ENCODE measurements at places on chromosomes 4 and X.

- no peak for DNase-seq
Observed at GRCh38 chr4:90174621-90175023, 47.4 kb downstream of the CCSER1 start.

DNA sequence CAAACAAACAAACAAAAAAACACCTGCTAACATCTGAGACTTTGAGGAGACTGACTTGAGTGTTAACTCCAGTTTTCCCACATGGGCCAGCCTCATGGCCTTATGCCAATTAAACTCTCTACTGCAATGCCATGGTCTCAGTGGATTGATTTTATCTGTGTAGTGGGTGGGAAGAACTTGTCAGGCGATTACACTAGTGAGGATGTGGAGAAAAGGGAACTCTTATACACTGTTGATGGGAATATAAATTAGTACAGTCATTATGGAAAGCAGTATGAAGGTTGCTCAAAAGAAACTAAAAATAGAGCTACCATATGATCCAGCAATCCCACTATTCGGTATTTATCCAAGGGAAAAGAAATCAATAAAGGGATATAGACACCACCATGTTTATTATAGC is 12.8 kb upstream of the XIAP start:
- no peak for DNase-seq

DNA sequence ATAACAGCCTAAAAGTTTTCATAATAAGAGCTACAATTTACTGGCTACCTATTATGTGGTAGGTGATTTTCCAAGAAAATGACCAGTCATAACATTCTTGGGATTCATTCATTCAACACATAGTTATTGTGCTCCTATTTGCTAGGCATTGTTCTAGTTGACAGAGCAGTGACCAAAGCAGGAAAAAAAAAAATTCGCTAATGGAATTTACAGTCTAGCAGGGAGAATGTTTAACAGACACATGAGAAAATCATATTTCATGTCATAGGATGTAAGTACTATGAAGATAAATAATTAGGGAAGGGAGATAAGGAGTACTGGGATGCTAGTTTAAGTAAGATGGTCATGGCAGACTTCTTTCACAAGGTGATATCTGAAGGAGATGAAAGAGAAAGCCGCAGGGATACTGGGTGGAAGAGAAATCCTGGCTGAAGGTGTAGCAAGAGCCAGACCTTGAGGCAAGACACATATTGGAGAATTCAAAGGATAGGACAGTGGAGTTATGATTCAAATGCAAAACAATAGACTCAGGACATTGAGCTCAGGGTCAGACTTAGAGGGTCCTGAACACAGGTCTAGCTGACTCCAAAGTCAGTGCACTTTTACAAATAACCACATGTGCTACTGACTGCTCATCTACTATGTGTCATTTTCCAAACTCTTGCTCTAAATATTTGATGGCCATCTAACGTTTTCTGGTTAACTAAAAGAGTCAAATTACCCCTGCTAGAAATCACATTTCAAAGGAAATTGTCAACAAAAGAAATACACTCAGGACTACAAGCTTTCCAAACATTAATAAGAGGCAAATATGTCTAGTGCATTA is 20.4 kb downstream of the SPCS3 start:
- no peak for DNase-seq

DNA sequence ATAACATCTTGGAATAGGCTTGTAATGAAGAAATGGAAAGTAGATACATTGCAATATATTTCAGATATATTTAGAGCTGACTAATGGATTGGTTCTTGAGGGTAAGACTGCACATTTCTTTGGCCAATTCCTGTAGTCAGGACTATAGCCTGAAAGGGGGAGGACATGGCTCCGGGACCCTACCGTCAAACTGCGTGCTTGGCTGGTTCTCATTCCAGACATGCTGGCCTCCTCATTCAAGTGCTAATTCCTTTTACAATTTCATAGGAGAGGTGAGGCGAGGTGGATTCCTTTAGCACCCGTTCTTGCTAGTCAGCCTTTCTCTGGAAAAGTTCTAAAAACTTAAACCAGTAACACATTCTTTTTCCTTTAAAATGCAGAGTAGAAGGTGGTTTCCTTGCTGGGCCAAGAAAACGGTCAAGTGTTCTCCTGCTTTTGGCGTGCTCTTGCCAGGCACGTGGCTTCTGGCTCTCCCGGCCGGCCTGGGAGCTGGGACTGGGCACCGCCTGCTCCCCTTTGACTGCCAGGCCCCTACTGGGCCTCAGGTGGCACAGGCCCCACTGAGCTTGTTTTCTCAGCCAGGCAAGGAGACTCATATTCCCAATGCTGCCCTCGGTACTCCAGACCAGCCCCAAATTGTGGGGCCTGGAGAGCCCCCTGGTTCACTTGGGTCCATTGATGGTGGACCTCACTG is 167.2 kb downstream of the STK32B start:
- DNase-seq: no peak

DNA sequence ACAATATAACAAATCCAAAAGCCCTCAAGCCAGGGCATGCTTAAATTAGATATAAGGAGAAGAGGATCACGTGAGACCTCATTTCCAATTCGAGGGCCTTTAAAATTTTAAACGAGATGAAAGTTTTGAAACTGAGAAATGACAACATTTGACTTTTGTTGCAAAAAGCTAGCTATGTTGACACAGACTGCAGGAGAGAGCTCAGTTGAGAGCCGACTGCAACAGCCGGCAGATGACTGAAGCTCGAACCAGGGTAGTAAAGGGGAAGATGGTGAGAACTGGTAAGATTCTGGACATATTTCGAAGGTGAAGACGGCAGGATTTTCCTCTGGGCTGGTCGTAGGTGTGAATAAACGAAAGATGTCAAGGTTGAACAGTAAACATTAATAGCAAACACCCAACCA is 773 bp downstream of the PRMT9 start:
- DNase-seq: no peak

DNA sequence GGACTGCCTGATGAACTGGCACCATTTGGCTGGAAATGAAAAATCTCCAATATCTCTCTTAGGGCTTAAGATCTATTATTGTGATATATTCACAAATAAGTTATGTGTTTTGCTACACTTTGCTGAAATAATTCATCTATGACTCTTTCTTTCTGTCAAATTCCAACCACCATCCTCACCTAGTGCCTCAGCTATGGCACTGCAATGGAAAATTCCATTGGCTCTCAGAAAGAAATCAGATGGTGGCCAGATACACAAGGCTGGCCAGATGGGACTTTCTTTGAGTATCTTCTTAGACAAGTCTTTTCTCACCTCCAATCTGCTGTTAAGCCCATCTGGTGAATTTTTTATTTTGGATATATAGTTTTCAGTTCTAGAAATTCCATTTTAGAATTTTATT is 28.0 kb downstream of the NAT8L start:
- no peak for DNase-seq

DNA sequence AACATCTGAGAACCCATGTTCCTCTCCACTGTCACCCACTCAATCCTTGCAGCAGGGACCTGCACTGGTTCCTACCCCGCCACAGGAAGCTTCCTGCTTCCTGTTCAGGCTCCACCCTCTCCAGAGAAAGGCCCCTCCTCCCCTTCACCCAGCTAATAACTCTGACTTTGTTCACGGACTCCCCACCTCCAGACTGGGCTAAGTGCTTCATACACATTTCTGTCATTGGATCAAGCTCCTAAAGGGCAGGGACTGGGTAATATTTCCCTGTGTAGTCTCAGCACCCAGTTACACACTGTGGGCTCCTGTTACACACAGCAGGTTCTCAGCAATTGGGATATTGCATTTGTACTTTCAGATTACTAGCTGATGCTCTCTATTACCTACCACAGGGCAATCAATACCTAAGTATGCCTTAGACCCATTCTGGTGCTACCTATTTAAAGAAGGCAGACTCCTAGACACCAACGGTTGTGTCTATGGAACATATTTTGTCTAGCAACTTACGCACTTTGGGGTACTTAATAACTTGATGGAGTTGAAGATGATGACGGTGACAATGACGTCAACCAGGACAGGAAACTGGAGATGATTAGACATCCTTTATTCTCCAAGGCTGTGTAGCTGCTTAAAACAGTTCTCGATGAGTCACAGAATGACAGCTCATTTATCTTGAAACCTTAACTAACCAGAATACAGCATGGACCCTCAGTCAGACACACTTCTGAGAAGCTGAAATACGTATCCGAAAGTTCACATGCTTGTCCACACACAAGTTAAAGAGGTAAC is 58.1 kb downstream of the MAML3 start:
- no peak for DNase-seq

- no peak for DNase-seq
Observed at GRCh38 chr4:2744576-2745270, 11.4 kb downstream of the TNIP2 start.

DNA sequence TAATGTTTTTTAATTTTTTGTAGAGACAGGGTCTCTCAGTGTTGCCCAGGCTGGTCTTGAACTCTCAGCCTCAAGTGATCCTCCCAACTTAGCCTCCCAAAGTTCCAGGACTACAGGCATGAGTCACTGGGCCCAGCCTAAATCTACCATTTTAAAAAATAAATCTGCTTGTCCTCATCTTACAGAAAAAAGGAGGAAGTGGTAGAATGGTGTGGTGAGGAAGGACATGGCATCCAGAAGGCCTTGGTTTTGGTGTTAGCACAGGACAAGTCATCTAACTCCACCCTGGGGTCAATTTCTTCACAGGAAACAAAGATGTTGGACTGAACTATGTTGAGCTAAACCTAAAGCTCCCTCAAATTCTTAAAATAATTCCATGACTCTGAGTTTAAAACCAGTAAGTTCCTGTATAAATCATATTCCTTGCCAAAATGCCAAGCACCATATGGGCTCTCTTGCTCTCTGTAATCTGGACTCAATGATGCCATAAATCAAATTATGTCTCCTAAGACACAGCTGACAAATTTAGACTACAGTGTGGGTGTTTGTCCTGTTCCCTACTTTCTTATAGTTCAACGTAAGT is 253.9 kb upstream of the NOCT start:
- DNase-seq: no peak

DNA sequence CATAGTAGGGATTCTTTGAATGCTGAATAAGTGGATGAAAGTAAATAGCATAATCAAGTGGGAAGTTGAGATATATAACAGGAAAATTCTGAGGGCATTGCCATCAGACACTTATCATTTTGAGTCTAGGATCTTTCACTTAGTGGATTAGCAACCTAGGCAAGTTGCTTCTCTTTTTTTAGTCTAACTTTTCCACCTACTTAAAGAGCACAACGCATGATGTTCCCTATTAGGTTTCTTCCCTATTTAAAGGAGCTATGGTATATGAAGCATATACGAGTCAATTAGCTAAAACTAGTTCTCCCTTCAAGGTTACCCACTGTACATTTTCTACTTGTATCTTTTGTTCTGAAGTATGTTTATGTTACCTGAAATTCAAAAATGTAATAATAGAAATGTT is 67.1 kb upstream of the HS3ST1 start:
- no peak for DNase-seq

GRCh38 chrX:50770702-50771101 is 43.3 kb downstream of the SHROOM4 start:
- DNase-seq: no peak

DNA sequence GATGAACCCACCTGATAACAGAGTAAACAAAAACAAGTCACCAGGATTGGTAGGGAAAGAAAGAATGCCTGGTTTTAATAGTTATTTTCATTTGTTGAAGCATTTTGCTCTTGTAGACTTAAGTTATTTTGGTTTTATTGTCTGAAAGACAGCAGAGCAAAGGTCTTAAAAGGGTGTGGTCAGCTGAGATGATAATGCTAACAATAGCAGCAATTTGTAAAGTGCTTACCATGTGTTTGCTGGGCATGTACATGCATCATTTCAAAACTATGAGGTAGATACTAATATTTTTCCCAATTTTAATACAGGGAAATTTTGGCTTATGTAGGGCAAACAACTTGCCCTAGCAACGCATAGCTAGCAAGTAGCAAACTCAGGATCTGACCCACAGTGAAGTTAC is 46.8 kb upstream of the SLC10A4 start:
- no peak for DNase-seq

DNA sequence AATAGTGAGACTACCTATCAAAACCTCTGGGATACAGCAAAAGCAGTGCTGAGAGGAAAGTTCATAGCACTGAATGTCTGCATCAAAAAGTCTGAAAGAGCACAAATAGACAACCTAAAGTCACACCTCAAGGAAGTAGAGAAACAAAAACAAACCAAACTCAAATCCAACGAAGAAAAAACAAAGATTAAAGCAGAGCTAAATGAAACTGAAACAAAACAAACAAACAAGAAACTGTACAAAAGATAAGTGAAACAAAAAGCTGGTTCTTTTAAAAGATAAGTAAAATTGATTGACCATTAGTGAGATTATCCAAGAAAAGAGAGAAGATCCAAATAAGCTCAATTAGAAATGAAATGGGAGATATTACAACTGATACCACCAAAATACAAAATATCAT is 378.3 kb upstream of the NDST4 start:
- DNase-seq: no peak

DNA sequence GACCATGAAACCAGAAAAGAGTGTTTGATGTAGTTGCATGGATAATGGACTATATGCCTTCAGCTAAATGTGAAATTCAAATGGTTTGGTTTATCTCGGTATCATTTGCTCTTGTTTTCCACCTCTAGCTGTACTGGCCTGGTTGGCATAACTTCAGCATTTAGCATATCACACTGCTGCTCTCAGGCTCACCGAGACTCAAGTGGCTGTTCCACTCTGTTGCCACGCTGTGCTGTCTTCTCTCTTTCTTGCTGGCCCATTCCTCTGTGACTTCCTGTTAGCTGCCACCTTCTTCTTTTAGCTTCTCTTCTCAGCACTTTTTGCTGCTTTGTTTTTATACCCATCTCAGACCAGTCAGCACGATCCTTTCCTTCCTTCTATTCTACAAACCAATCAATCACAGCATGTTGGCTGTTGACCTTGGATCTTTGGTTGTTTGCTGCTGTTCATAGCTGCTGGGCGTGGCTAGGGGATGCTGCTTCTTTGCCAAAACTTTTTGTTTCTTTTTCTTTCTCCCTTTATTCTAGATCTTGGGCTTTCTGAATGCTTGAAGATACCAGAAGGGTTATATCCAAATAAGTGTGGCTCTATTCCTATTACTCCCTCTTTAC is 24.0 kb downstream of the INTS6L start:
- DNase-seq: no peak

- DNase-seq: no peak
Observed at GRCh38 chrX:44943007-44943406, 70.0 kb downstream of the KDM6A start.

- DNase-seq: no peak
Observed at GRCh38 chr4:37685161-37685822, 884 bp downstream of the RELL1 start.

- DNase-seq: no peak
Observed at GRCh38 chr4:79661196-79661595, 253.2 kb upstream of the GK2 start.

GRCh38 chrX:1392376-1393068 is 609 bp upstream of the SLC25A6 start:
- peak; percentile 44 for DNase-seq

- no peak for DNase-seq
Observed at GRCh38 chr4:13642170-13642950, 14.8 kb upstream of the BOD1L1 start.

GRCh38 chrX:38570396-38570795 is 9.1 kb downstream of the TSPAN7 start:
- no peak for DNase-seq

DNA sequence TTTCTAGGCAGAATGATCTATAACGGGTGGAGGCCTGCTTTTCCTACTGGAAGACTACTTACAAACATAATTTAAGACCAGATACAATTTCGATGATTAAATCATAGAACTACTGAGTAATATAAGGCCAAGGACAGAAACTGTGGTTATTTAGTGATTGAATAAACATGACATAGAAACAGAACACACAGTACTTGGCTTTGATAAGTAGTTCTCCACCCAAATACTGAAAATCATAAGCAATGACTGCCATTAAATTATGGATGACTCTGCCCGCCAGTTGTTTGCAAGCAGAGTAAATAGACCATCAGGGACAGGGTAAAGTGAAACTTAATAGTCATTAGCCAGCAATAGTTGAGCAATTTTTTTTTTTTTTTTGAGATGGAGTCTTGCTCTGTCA is 17.2 kb upstream of the SMIM14 start:
- DNase-seq: no peak

Measured in smooth muscle cell of the brain vasculature (primary cell).